Right ventricle myocardium superior (tissue), 1 donor: ENCODE measurements at places on chromosomes 11 and 22.

DNA sequence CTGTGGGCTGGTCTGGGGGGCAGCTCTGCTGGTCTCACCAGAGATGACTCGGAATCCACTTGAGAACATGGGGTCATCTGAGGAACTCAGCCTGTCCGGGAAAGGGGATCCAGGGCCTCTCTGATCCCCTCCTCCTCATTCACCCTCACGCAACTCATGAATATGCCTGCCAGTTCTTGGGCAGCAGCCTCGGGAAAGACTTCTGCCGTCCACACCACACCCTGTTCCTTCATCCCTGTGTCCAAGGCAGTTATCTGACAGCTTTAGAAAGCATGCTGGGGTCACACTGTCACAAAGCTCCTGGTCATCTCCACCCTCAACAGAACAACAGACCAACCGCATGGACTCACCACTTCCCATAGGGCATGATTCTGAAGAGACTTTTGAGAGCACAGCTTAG lies 88.3 kb downstream of the AMOTL1 start:
- no peak for DNase-seq

- DNase-seq, result no peak
These were observed 2.6 kb upstream of the FADS3 start for GRCh38 chr11:61893981-61894380.

DNA sequence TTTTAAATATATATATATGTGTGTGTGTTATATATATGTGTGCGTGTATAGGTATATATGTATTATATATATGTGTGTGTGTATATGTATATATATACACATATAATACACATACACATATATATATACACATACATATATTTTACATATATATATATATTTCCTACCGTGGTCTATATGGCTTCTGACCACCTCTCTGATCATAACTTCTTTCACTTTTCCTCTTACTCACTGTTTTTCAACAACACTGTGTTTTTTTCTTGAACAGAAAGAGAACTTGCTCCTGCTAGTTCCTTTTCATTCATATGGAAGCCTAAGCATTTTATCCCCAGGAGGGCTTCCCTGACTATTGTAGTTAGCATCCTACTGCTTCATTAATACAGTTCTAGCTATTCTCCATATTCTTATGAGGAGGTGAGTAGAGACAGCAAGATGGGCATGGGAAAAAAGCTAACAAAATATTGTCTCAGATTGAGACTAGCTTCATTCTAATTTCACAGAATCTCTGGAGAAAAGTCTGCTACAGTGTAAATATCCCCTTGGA lies 38.5 kb upstream of the CTSC start:
- no peak for DNase-seq

DNA sequence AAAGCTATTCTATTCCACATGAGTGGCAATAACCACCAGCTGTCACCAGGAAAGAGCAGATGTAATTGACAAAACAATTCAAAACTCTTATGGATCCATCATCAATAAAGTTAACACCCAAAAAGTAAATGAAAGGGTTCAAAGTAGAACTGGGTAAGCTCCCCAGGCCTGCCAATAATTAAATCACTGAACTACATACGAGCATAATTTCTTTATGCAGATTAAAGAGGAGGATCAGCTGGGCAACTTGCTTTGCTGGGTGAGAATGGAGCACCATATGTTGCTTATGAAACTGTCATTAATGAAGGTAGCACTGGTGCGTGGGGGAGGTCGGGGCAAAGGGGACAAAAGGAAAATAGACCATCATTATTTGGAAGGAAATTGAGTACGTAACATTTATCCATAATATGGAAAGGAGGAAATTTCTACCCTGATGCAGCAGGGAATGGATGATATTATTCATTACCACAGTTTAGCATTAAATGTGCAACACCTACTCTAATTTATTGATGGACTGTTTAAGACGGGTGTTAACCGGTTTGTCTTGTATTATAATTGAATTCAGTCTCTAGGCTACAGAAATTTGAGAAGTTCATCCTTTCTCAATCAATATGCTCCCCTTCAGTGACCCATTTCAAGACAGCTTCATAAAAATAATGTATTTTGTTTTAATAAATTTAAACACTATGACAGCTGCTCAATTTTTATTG lies 315.9 kb downstream of the CADM1 start:
- no peak for DNase-seq

DNA sequence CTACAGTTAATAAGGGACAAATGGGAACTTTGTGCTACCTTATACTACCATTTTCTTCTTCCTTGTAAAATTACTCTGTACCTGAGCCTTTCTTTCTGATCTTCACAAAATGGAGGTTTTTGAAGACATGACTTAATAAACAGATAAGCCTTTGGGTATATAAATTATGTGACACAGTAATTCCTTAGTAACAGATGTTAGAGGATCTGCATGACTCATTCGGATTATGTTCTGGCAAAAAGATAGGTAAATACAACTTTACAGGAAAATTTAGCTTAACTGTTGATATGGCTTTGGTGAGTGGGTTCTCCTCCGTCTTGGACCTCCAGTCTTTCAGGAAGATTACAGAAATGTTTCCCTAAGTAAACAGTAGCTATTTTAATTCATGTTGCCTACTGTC lies 61.8 kb downstream of the BID start:
- no peak for DNase-seq

GRCh38 chr22:50080077-50080465 lies 5.2 kb downstream of the MLC1 start:
- peak; percentile 23 for DNase-seq

- DNase-seq, result no peak
These were observed 205.4 kb downstream of the FAM76B start for GRCh38 chr11:95584180-95584579.

GRCh38 chr22:22460635-22461034 lies 47.9 kb downstream of the ZNF280B start:
- DNase-seq, result no peak

GRCh38 chr22:24827296-24827695 lies 21.3 kb downstream of the SGSM1 start:
- peak; percentile 11 for DNase-seq

DNA sequence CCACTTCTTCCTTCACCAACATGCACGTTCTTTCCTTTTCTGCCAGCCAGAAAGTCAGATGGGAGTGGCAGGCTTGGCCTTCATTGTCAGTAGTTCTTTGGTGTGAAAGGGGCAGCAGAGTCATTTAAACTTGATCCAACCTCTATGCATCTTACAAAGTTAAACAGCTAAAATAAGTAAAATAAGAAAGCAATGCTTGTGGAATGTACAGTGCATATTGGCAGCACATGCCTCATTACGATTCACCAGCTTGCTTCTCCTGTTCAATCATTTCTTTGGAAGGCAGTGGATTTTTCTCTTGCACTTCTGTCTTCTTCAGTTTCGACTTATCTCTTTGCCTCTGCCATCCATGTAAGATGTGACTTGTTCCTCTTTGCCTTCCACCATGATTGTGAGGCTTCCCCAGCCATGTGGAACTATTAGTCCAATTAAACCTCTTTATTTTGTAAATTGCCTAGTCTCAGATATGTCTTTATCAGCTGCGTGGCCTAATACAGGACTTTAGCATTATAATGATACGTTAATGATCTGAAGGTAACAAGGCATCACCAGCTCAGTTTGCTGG lies 14.8 kb downstream of the LGALS12 start:
- DNase-seq, result no peak

DNA sequence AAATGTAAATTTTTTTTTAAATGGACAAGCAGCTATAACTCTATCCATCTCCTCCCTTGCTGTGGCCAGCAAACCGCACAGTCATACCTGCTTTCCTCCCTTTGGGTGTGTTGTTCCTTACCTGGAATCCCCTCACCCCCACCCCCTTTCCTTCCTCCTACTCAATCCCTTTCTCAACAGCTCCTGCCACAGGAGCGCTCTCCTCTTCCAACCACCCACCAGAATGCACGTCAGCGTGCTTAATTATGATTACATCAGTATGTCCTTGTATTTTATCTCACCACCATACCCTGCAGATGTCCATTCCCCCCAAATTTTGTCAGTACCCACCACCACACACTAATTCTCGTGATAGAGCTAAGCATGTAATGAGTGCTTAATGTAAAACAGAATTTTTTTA lies 60.9 kb upstream of the LMO2 start:
- DNase-seq, result no peak

- no peak for DNase-seq
These were observed 36.2 kb downstream of the DLG2 start for GRCh38 chr11:85590848-85591483.

DNA sequence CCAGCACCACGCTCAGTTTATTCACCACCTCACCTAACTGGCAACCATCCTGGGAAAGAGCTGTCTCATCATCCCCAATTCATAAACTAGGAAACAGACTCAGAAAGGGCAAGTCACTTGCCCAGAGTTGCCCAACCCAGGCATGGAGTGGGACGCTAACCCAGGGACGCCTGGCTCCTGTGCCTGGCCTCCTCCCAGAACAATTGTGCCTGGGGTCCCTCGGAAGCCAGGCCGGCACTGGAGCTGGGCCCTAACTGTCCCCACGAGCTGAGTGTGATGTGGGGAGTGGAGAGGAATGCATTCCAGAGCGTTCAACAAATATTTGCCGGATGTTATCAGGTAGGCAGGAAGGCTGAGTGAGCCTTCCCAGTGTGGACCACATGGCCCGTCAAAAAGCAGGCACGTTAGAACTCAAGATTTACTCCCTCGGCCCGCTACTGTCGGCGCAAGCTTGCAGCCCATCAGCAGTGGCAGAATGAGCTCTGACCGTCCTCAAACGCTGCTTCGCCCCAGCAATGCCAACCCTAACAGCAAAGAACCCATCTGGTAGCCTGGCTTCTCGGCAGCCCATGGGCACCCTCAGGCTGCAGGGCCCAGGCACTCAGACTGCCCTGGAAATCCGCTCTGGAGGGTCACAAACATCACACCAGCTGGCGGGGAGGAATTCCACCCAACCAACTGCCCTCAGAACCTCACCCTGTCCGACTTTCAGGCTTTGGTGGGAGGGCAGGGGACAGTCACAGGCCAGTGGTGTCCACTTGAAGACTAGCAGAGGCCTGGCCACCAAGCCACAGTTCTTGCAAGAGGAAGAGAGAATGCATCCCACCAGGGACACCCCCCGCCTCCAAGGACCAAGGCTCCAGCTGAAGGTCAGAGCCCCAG lies 35.6 kb downstream of the MYH9 start:
- DNase-seq, result no peak
